ENCODE measurements at places on chromosomes 2 and 18.

GRCh38 chr2:115574667-115575066, 1132.2 kb downstream of the DPP10 start:
- DNase-seq, result no peak

DNA sequence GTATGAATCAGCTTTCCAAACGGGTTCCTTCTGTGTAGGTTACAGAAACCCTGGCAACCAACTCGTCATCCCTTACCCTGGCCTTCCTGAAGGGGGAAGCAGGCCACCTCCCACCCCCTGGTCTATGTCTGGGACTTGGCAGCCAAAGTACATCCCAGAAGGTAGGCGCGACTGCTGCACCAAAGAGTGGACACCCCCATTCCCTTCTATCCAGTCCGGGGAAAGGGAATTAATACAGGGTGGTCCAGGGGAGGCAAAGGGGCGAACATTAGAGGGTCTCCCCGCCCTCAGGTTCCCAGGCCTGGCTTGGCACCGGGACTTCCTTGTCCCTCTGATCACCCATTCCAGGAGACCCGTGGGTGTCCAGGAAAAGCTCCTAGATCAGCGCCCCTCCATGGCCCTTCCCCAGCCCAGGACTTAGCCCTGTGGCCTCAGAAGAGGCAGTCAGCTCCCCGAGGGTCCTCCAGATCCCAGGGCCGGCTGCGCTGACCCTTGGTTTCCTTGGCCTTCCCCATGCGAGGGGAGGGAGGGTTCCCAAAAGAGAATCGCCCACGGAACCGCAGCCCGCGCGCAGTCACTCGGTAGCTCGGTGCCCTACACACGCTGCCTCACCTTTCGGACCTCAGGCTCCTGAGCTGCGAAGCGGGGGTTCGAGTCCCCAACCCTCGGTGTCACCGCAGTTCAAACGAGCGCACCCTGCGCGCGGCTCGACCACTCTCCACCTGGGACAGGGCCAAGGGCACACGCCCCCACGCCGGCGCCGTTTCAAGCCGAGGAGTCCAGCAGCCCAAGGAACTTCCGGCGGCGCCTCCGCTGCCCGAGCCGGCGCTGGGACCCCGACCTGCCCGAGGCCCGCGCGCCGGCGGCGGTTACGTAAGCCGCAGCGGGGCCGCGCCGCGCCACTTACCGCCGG, at the start of gene PER2:
Gene PER2, minus strand, starts transcription at position 874 of the 913 bp plus-strand sequence. CDS start 10,674 bp downstream, outside the sequence.
- DNase-seq, result peak; percentile 69

- DNase-seq, result no peak
Observed at GRCh38 chr2:236932831-236933361, 152.8 kb upstream of the COPS8 start.

DNA sequence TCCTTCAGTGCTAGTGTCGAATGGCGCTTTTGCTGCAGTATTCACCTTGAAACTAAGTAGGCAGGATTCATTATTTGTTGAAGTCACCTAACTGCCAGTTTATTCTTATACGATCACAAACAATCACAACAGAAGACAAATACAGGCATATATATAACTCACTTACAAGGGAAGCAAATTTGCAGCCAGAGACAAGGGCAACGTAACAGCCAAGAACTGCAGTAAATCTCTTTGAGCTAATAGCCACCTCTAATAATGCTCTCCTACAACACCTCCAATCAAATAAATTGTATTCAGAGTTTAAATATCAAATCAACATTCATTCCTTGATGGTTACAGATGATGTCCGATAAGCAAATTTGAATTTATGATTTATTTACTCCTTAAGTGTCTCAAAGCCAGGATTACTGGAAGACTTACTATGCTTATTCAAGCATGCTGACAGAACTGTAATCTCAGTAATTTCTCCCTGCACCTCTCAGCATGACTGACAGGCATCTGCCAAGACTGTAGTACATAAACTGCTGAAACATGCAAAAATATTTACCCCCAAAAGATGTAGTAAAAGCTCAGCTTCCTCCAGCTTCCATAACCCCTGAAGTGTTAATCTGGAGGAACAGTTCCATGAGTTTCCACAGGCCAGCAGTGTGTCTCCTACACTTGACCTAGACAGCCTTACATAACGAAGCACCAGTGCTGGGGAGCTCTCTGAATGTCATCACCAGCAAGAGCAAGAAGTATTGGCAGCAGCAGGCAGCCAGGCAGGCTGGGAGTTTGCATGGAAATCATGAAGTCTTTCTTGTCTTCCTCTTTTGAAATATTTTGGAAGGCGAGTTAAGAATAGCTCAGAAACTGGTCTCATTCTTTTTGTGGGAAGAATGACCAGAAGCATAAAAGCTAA, 20.9 kb upstream of the SCN1A start:
- DNase-seq, result no peak

GRCh38 chr2:28568036-28568435, 72.2 kb downstream of the PLB1 start:
- DNase-seq, result no peak

DNA sequence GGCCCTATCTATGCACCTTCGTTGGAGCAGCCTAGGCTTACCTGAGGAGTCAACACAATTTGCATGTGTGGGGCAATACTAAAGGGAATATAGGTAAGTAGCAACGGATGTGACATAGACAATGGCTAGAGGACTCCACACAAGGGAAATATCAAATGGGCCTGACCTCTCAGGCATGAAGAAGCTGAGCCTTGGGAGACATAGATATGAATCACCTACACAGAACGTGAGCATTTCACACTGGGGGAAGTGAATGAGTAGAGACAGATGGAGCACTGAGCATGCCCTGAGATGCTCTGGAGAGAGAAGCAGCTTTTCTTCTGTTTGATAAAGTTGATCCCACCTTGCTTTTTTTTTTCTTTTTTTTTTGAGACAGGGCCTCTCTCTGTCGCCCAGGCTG, 97.9 kb downstream of the ATL2 start:
- no peak for DNase-seq

DNA sequence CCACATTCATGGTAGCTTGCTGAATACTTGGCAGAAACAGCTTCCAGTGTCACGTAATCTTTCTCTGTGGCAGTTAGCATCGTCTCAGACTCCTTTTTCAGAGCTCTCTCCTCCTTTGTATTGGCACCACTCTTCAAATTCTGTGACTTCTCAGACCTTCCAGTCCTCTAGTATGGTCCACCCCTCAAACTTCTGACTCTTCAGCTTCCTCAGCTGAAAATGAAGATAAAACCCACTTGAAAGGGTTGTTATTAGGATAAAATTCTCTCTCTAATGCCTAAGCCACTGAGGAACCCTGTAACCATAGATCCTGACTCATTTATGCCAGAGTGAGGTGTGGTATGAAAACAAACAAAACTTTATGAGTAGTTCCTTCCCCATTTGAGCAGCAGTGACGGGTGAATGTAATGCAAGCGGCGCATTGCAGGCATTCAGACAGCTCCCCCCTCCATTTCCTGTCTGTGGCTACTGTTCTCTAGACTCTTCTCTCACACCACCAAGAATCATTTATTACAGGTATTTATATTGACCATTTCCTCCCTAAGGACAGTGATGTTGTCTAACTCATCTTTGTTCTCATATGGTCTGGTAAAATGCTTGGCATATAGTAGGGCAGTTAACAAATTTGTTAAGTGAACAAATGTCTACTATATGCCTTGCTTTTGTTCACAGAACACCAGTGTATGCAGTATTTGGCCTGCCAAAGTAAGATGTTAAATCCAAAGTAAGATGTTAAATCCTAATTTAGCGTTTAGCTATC, 35.3 kb downstream of the GALNT1 start:
- DNase-seq, result peak; percentile 71

- no peak for DNase-seq
Observed at GRCh38 chr2:148557844-148558436, 86.6 kb upstream of the EPC2 start.

DNA sequence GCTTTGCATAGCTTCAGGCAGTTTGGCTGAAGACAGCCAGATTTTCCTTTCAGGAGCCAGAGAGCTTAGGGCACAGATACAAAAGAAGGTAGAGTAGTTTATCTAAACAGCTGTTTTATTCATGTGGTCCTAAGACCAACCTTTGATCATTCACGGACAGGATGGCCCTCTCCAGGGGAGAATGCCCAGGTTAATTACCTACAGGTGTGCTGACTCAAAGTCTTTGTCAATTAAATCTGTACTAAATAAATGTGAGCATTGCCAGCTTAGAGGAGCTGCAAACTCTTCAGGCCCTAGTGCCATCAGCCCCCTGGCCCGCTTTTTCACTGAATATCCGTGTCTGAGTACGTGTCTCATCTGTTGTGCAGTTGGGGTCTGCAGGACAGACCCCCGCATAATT, 554.7 kb downstream of the NUP35 start:
- DNase-seq, result no peak

DNA sequence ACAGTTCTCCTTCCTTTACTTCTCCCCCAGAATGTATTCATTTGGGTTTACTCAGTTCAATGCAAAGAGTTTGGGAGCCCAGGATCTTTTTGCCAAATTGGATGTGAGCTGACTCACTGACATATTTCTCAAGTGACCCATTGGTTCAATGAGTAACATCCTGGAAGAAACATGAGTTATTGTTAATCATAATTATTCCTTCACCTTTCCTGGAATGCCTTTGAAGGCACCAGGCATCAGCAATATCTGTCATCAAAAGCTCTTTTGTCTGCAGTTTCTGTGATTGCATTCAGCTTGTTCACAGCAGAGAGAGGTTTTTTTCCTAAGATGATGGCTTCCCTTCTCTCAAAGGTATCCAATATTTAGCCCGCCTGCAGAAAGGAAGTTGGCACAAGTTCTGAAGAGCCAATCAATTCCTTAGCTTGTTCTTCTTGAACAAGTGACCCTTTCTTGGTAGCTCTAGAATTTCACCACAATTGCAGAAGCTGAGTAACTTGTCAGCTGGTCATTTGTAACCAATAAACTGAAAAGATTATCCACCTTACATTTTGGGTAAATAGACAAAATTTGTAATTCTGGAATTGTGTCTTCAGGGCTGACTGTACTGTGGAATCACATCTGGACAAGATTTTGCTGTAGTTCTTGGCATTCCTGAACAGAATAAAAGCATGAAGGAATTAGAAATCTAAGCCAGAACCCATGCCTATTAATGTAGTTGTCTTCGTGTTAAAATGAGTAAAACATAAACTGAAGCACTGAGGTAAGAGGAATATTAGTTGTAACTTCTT, 72.2 kb upstream of the TMEM17 start:
- DNase-seq, result no peak

- DNase-seq, result no peak
Observed at GRCh38 chr2:96512341-96512740, 7.2 kb upstream of the NEURL3 start.

DNA sequence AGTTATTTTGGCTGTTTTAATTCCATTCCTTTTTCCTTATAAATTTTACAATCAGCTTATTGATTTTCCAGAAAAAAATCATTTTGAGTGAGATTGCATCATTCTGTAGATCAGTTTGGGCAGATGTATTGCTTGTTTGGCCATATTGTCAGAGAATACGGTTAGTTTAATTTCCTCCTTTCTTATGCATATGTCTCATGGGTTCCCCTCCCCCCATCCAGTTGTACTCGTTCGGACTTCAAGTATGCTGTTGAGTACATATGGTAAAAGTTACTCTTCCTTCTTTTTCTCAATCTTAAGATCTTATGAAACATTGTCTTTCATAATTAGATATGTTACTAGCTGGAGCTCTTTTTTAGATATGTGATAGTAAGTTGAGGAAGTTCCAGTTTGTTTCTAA, 131.2 kb upstream of the TTC27 start:
- no peak for DNase-seq

DNA sequence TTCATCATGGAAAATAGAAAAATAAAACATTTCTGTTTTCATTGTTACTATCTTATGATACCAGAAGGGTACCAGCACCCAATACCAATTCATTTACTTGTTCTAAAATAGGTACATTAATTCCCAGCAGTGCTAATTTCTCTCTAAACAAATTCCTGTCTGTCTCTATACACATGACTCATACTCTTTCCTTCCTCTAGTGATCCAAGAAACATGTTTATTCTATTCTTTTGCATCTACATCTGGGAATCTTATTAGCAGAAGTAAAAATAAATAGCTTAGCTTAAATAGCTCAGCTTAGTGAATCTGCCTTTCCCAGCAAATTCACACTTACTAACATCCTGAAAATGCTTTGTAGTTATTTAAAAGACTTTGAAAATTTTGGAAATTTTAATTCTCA, 84.5 kb upstream of the MAPRE2 start:
- DNase-seq, result no peak

DNA sequence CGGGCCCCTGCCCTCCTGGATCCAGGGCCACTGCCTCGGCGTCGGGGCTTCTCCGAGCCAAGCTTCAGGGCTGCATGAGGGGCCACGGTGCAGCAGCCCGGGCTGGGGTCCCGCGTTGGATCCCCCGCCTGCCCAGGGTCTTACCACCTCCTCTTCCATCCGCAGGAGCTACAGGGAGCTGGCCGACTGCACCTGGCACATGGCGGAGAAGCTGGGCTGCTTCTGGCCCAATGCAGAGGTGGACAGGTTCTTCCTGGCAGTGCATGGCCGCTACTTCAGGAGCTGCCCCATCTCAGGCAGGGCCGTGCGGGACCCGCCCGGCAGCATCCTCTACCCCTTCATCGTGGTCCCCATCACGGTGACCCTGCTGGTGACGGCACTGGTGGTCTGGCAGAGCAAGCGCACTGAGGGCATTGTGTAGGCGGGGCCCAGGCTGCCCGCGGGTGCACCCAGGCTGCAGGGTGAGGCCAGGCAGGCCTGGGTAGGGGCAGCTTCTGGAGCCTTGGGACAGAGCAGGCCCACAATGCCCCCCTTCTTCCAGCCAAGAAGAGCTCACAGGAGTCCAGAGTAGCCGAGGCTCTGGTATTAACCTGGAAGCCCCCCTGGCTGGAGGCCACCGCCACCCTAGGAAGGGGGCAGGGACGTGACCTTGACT, 52.1 kb downstream of the RAMP1 start:
- peak; percentile 42 for DNase-seq

GRCh38 chr2:9497017-9497416, 22.7 kb downstream of the IAH1 start:
- DNase-seq, result no peak

DNA sequence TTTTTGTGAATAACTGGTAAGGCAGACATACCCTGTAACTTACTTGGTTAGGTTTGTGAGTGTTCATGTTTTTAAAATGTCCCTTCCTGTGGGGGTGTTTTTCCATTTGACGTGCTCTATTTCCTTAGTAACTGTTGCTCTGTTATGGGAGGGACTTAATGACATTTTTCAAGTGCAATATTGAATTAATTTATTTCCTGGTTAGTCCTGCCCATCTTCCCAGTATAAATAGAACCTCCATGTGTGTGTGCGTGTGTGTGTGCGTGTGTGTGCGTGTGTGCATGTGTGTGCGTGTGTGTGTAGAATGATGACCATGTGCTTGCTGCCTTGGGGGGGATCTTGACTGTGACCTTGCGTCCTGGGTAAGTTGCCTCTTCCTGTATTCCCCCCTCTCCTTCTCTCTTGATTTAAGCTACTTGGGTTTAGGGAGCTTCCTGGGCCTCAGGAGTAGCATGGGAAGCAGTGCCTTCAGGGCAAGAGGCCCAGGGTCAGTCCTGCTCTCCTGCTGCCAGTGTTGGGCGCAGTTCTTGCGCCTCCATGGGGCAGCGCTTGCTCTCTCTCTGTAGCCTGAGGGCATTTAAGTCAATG, 163.9 kb downstream of the LDLRAD4 start:
- peak; percentile 55 for DNase-seq

GRCh38 chr2:187826023-187826422, 271.8 kb upstream of the TFPI start:
- DNase-seq, result no peak

Data from Peyer's patch (tissue), 4 donors.